ENCODE measurements at places on chromosomes 1 and 21. TPM values are rescaled to one million over a fixed set of nuclear protein-coding genes. Genes with fewer than 3 reads are reported as not detected.

PTGFR gene
- 32.7 TPM for total RNA-seq

CLDN8 gene
- not detected for total RNA-seq

WNT4 gene
- total RNA-seq = not detected

NTRK1 gene
- total RNA-seq = not detected

LHX8 gene
- not detected for total RNA-seq

IBA57 gene
- total RNA-seq = 3.6 TPM

OR2L2 gene
- total RNA-seq = under 0.01 TPM

FALEC gene
- total RNA-seq = 1.0 TPM

SMCP gene
- total RNA-seq = 0.17 TPM
